ENCODE measurements at places on chromosomes 7 and 10.

- no peak for DNase-seq
These were observed 591.6 kb downstream of the SDK1 start for GRCh38 chr7:3892686-3893085.

GRCh38 chr7:23239698-23240097 is 6.9 kb upstream of the GPNMB start:
- DNase-seq = no peak

GRCh38 chr7:92769394-92769699 is 67.0 kb downstream of the CDK6 start:
- DNase-seq = no peak

- no peak for DNase-seq
These were observed 78.1 kb upstream of the NRBF2 start for GRCh38 chr10:63054889-63055611.

DNA sequence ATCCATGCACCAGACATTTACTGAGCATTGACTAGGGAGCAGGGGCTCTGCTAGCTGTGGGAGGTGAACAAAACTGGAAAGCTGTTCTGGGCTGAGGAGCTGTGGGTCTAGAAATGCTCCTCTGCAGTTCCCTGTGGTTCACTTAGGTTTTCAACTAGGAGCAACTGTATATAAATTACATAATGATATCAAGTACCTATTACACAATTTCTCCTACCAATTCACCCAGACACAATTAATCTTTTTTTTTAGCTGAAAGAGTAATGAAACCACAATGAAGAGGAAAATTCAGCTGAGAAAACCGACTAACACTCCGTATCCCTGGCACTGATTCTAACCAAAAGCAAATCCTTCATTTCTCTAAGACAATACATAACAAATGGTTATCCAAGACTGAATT is 39.4 kb downstream of the COL28A1 start:
- no peak for DNase-seq

DNA sequence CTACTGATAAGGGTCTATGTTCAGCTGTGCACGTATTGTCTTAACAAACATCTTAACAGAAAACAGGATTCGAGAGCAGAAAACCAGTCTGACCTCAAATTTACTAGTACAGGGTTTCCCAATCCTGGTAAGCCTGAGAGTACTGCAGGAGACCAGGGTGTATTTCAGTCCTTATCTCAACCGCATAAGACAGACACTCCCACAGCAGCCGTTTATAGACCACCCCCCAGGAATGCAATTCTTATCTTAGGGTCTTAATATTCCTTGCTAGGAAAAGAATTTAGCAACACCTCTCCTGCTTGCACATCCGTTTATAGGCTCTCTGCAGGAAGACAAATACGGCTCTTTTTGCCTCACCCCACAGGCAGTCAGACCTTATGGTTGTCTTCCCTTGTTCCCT is 277.3 kb downstream of the SDK1 start:
- DNase-seq = no peak
